ENCODE measurements at places on chromosomes 4 and X. TPM values are rescaled to one million over a fixed set of nuclear protein-coding genes. Genes with fewer than 3 reads are reported as not detected.

Gene TAF7L
- polyA plus RNA-seq = not detected

Gene SPATA18
- polyA plus RNA-seq = 1.2 TPM

Gene ABLIM2
- 13.1 TPM for polyA plus RNA-seq

Gene SSX5
- polyA plus RNA-seq = not detected

Measured in pancreas (tissue), 10 donors.